ENCODE measurements at places on chromosomes 11 and 22.

- DNase-seq: no peak
These were observed 38.2 kb upstream of the SESN3 start for GRCh38 chr11:95269036-95269819.

GRCh38 chr11:88507771-88508417, 170.4 kb upstream of the CTSC start:
- DNase-seq: no peak

- DNase-seq: no peak
These were observed 95.2 kb downstream of the RCN1 start for GRCh38 chr11:32186118-32186517.

DNA sequence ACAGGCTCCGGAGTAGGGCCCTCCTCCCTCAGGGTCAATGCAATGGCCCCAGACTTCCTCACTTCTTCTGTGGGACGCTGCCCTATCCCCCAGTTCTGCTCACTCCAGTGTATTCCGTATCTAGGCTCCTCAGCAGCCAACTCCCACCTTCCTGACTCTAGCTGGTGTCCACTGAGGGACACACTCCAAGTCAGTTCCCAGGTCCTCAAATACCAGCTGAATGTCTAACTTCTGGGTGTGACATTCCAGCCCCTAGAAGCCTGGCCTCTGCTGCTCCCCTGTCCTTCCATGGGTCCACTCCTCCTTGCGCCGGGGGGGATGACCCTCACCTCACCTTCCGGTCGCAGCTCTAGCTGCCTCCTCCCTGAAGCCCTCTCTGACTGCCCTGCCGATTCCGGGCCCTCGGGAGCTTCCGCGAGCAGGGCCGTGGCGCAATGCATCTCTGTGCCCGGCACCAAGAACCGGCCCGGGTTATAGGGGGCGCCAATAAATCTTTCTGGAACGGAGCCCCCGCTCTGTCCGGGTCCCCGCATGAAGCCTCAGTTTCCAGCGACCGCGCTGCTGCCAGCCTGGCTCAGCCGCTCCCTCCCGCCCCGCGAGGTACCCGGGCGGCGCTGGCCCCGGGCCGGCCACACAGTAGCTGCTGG, 15.4 kb downstream of the BAD start:
- DNase-seq: no peak

DNA sequence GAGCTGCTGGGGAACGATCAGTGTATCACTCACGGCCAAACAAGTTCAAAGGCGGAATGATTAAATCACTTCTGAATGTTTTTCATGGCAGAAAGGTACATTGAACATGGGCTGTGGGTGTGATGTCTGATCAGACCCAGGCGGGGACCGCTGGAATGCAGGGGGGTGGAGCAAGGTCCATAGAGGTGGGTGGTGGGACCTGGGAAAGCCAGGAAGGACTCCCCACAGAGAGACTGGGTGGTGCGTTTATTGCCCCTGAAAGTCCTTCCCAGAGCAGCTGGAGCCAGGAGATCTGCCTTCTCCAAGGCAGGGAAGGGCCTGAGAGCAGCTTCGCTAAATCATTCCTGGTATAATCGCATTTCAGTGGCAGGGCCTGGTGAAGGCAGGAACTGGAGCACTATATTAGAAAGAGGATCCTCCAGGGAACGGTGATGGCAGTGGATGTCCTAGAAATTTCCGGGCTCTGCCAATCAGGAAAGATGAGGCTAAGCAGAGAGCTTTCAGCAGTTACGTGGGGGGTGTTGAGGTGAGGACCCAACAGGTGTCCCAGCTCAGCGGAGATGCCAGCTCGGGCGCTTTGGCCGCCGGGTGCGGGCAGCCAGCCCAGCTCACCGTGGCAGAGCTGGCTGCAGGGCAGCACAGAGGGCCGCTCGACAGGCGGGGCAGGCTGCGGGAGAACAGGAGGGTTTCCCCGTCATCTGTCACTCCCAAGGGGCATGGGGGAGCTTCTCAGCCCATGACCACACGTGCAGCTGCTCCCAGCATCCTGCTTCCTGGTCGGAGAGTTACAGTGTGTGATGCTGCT, 271.7 kb downstream of the CTTN start:
- no peak for DNase-seq

GRCh38 chr22:29377979-29378378, 10.4 kb downstream of the AP1B1 start:
- no peak for DNase-seq

DNA sequence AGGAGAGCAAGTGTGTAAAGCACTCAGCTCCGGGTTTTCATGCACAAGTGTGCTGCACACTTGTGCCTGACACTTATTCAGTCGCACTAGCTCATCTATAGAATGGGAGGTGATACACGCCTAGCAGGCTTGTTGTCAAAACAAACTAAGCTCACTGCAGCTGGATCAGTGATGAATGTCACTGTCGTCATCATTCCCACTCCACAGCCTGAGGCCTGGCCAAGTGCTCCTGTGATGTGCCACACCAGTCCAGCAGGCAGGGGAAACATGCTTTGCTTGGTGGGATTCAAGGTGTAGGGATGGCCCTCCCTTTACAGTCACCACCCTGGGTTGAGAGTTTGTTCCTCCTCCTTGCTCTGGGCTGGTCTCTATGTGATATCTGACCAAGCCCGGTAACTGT, 6.8 kb downstream of the MPST start:
- DNase-seq: no peak

DNA sequence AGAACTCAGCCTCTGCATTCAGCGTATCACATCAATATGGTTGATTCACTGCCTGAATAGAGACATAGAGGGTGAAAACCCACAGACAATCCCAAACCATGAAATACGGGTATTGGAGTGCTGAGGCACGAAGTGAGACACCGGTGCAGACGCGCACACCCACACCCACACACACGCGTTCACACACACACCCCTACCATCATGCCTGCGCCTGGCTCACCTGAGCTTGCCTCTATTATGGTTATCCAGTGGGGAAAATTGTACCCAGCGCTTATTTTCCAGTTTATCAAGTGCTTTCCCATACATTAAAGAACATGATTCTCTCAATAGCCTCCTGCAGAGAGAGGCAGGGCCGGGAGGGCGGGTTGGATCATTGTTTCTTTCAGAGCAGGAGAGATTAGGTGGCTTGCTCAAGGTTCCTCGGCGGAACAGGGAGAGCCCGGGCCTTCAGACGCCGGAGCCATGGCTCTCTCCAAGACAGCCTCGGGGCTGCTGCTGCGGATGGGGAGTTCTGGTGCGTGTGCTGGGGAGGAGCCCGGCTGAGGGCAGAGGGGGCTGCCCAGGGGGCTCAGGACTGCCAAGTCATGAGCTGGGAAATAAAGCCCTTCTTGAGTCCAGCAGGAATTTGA, 78.9 kb upstream of the THY1 start:
- DNase-seq: no peak

GRCh38 chr22:28241656-28242290, 322.7 kb upstream of the PITPNB start:
- no peak for DNase-seq

- no peak for DNase-seq
These were observed 484.6 kb downstream of the CNTN5 start for GRCh38 chr11:99505316-99505715.

GRCh38 chr11:79205786-79206185, 235.0 kb downstream of the TENM4 start:
- DNase-seq: no peak

DNA sequence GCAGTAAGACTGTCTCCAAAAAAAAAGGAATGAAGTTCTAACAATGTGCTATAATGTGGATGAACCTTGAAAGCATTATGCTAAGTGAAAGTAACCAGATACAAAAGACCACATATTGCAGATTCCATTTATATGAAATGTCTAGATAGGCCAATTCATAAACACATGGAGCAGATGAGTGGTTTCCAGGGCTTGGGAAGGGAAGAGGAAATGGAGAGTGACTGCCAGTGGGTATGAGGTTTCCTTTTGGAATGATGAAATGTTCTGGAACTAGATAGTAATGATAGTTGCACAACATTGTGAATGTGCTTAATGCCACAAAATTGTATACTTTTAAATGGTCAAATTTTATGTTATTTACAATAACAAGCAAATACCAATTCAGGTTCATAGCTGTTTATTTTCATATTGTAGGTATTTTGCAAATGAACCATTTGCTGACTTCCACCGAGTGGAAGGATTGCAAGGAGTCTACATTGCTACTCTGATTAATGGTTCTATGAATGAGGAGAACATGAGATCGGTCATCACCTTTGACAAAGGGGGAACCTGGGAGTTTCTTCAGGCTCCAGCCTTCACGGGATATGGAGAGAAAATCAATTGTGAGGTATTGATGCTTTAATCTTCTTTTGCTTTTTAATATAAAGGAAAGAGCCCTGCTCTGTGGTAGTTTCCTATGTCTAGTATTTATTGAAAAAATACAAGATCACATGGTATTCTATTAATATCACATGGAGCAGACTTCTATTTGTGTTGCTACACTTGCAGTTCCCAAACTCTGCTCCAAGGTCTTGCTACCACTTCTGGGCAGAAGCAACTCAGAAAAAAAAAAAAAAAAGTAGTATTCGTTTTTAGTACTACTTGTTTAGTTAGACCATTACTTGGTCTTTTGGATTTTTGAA, 67.7 kb upstream of the SORL1-AS1 start:
- DNase-seq: no peak

GRCh38 chr11:13033760-13034533, 24.8 kb downstream of the RASSF10 start:
- DNase-seq: no peak

GRCh38 chr11:79059141-79059540, 381.7 kb downstream of the TENM4 start:
- no peak for DNase-seq

DNA sequence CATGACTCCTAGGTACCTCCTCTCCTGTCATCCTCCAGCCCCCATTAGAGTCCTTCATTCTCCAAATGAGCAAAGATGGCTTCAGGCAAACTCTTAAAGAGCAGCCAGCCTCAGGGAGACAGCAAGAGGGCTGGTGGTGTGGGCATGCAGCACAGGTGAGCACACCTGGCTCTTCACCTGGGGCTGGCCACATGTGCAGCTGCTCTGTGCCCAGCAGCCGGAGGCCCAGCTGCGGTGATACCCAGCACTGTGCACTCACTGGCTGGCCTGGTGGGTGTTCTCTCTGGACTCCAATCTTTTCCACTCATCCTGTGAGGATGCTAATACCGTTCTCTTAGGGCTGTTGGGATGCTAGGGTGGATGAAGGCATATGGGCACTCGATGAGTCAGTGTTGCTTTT, 106.1 kb upstream of the PARVA start:
- no peak for DNase-seq

- DNase-seq: no peak
These were observed 444.8 kb downstream of the SOX6 start for GRCh38 chr11:15911377-15912044.

All from CD4-positive, alpha-beta memory T cell (primary cell).